ENCODE measurements at places on chromosomes 7 and 10.

GRCh38 chr7:45892407-45893035 lies 4.2 kb downstream of the IGFBP1 start:
- no peaks in the 10 kb centered on the region for H3K4me1 ChIP-seq
- no peak for DNase-seq
- peaks cover 12% of the 10 kb centered on the region for H3K27me3 ChIP-seq
- H3K27ac ChIP-seq, result no peak overlapping the region

DNA sequence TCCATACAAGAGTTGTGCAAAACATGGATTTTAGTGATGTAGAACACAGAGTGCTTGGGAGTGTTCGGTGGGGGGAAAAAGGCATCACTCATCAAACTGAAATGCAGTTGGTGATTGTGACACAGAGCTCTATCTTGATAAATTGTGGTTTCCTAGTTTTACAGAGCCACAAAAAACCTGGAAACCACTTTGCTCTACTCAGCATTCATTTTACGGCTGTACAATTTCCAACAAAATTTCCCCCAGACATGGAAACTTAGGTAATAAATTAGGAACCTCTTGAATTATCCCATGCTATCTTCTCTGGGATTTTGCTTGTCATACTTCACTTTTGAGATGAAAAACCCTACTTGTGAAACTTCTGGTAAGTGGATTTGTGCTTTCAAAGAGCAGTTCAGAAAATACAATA lies 614.9 kb upstream of the FZD8 start:
- H3K27me3 ChIP-seq, result no peaks in the 10 kb centered on the region
- H3K27ac ChIP-seq, result peak overlapping the region; percentile 91
- DNase-seq, result peak; percentile 55
- peaks cover 41% of the 10 kb centered on the region for H3K4me1 ChIP-seq
- H3K36me3 ChIP-seq, result peaks cover 2% of the 10 kb centered on the region

DNA sequence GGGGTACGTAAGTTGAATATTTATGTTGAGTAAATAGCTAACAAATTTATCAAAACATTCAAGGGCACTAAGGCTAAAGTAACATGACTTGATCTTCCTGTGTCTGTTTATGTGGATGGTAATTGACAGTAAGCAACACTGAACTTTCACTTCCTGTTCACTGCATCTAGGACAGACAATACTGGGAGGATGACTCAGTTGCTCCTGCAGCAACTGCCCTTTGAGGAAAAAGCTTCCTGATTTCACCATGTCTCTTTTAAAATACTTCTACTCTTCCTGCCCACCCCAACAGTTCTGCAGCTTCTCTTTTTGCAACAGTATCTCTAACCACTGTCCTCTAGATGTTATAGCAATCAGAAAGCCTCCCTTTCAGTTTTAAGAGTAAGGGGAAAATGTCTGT lies 76.6 kb upstream of the HGF start:
- DNase-seq, result peak; percentile 2
- peaks cover 39% of the 10 kb centered on the region for H3K27me3 ChIP-seq
- H3K27ac ChIP-seq, result no peak overlapping the region
- no peaks in the 10 kb centered on the region for H3K4me1 ChIP-seq
- H3K36me3 ChIP-seq, result no peaks in the 10 kb centered on the region
- no peak overlapping the region for H3K4me3 ChIP-seq

DNA sequence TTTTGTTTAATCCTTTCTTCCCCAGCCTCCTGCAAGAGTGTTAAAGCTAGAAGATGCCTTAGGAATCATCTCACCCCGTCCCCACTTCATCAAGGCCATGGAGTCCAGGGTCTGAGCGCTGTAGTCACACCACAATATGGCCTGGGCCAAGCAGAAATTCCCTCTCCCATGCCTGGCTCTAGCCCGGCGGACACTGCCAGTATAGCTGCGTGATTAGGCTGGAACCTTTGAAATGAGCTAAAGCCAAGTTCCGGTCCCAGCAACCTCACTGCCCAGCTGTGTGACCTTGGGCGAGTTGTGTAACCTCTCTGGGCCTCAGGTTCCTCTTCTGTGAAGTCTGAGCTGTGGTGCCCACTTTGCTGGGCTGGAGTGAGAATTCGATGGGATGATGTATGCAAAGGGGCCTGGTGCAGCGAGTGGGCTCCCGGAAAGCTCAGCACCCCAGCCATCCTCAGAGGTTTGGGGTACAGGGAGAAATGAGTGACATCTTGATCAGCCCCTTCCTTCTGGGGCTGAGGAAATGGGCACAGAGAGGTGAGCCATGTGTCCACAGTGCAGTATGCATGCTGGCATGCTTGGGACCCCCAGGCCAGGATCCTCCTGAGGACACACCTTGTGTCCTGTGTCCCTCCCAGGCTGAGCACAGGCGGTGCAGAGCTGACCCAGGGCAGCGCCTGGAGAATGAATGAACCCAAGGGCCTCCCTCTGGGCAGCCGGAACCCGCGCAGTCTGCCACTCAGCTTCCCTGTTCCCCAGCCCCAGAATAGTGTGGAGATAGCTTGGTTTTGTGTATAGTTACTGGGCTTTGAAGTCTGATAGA lies 118.6 kb downstream of the ZMIZ1 start:
- H3K4me1 ChIP-seq, result peaks cover 40% of the 10 kb centered on the region
- H3K36me3 ChIP-seq, result peaks cover 11% of the 10 kb centered on the region
- H3K27me3 ChIP-seq, result no peaks in the 10 kb centered on the region
- no peak overlapping the region for H3K27ac ChIP-seq
- no peak for DNase-seq

- peak overlapping the region; percentile 2 for H3K4me3 ChIP-seq
- DNase-seq, result no peak
- H3K36me3 ChIP-seq, result peaks cover 81% of the 10 kb centered on the region
These were observed 9.4 kb downstream of the HNRNPF start for GRCh38 chr10:43399320-43400310.

GRCh38 chr10:73950155-73950948 lies 39.4 kb downstream of the PLAU start:
- DNase-seq, result no peak
- no peak overlapping the region for H3K4me3 ChIP-seq
- no peaks in the 10 kb centered on the region for H3K4me1 ChIP-seq
- H3K27ac ChIP-seq, result no peak overlapping the region
- no peaks in the 10 kb centered on the region for H3K27me3 ChIP-seq
- peaks cover 6% of the 10 kb centered on the region for H3K36me3 ChIP-seq

GRCh38 chr10:16893664-16894063 lies 76.4 kb upstream of the RSU1 start:
- no peak overlapping the region for H3K27ac ChIP-seq
- H3K4me1 ChIP-seq, result peaks cover 12% of the 10 kb centered on the region
- H3K27me3 ChIP-seq, result no peaks in the 10 kb centered on the region
- DNase-seq, result peak; percentile 1
- no peak overlapping the region for H3K4me3 ChIP-seq

- H3K27ac ChIP-seq, result no peak overlapping the region
- H3K36me3 ChIP-seq, result no peaks in the 10 kb centered on the region
- peaks cover 47% of the 10 kb centered on the region for H3K27me3 ChIP-seq
These were observed 404.1 kb upstream of the MKI67 start for GRCh38 chr10:128530301-128530700.

- peaks cover 29% of the 10 kb centered on the region for H3K27me3 ChIP-seq
- no peak for DNase-seq
- no peak overlapping the region for H3K27ac ChIP-seq
- no peaks in the 10 kb centered on the region for H3K36me3 ChIP-seq
- H3K4me1 ChIP-seq, result no peaks in the 10 kb centered on the region
- H3K4me3 ChIP-seq, result no peak overlapping the region
These were observed 7.0 kb downstream of the CALHM3 start for GRCh38 chr10:103472005-103472404.

DNA sequence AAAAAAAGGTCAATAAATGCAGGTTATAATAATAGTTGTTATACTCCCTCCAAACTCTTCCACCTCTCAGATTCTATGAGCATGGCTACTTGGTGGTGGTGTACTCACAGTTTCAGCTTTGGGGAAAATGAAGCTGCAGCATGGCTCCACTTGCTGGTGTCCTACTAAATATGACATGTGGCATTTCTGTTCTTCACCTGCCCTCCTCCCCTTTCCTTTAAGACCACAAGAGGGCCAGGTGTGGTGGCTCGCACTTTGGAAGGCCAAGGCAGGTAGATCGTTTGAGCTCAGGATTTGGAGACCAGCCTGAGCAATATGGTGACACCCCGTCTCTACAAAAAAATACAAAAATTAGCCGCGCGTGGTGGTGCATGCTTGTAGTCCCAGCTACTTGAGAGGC lies 101.1 kb downstream of the SLC37A3 start:
- no peaks in the 10 kb centered on the region for H3K36me3 ChIP-seq
- H3K4me1 ChIP-seq, result no peaks in the 10 kb centered on the region
- no peak overlapping the region for H3K4me3 ChIP-seq
- no peak overlapping the region for H3K27ac ChIP-seq
- no peaks in the 10 kb centered on the region for H3K27me3 ChIP-seq

GRCh38 chr7:135269921-135270320 lies 36.3 kb downstream of the STRA8 start:
- no peaks in the 10 kb centered on the region for H3K4me1 ChIP-seq
- no peak for DNase-seq
- H3K36me3 ChIP-seq, result no peaks in the 10 kb centered on the region
- H3K4me3 ChIP-seq, result no peak overlapping the region
- no peak overlapping the region for H3K27ac ChIP-seq

DNA sequence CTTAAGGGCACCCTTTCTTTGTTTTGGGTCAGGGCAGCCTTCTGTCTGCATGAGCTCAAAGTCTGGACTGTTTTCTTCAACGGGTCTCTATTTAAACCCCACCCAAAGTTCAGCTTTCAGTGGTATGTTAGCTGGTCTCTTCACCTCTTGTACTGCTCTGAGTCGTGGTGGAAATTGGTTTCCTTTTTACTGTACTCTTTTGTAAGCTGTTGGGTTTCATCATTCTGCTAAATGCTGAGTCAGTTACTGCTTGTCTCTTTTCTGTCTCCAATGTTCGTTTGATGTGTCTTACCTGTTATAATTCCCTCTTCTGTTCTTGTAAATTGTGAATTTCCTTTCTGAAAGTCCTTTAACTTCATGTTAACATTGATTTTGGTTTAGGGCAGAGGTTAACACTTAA lies 64.1 kb upstream of the MALRD1 start:
- no peak overlapping the region for H3K27ac ChIP-seq
- peaks cover 3% of the 10 kb centered on the region for H3K36me3 ChIP-seq
- H3K4me1 ChIP-seq, result peaks cover 8% of the 10 kb centered on the region
- peak; percentile 40 for DNase-seq

DNA sequence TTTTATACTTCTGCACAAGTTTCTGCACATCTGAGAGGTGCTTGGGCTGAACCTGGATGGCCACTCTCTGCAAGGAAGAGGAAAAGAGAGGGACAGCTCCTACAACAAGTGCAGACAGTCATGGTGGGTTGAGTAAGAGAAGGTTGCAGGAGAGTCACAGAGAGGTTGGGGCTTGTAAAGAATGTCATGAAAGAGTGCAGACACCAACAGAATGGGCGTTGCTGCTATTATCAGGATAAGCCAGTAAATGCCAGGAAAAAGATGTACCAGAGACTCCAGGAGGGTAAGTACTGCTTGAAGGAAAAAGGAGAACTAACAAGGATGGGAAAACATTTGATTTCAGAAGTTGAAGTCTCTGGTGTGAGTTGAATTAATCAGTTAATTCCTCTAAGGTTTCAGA lies 77.8 kb upstream of the NRP1 start:
- peaks cover 20% of the 10 kb centered on the region for H3K4me1 ChIP-seq
- DNase-seq, result peak; percentile 0
- H3K27ac ChIP-seq, result peak overlapping the region; percentile 52
- no peaks in the 10 kb centered on the region for H3K27me3 ChIP-seq

- peak; percentile 67 for DNase-seq
- H3K27ac ChIP-seq, result peak overlapping the region; percentile 73
- H3K36me3 ChIP-seq, result peaks cover 6% of the 10 kb centered on the region
- peaks cover 31% of the 10 kb centered on the region for H3K4me1 ChIP-seq
These were observed 72.9 kb downstream of the AOAH start for GRCh38 chr7:36651404-36651803.

DNA sequence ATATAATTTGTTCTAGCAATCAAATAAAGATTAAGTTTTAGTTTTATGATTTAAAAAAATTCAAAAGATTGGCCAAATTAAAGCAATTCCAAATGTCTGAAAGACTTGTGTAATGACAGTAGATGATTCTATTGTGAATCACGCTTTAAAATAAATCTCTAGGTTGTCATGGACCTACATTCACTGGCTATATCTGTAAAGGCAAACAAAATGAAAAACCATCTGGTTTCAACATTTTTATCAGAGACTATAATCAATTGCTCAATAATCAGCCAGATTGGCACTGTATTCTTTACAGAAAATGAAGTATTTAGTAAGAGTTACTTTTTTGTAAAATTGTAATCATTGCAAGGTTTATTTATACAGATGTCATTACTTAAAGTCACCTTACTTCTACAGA lies 60.7 kb downstream of the DGKB start:
- peaks cover 33% of the 10 kb centered on the region for H3K27me3 ChIP-seq
- no peak overlapping the region for H3K4me3 ChIP-seq
- H3K4me1 ChIP-seq, result peaks cover 5% of the 10 kb centered on the region
- H3K27ac ChIP-seq, result no peak overlapping the region
- DNase-seq, result no peak

GRCh38 chr10:15043674-15044073 lies at the start of gene OLAH:
OLAH (plus strand) TSS chr10:15043943; CDS start chr10:15047289, 3,346 bp downstream.
- H3K4me3 ChIP-seq, result no peak within 1 kb of the TSS
- H3K27me3 ChIP-seq, result no peaks in the 10 kb centered on the region
- peaks cover 23% of the 10 kb centered on the region for H3K4me1 ChIP-seq
- H3K36me3 ChIP-seq, result no peaks in the 10 kb centered on the region
- DNase-seq, result peak; percentile 27

- no peaks in the 10 kb centered on the region for H3K4me1 ChIP-seq
- H3K36me3 ChIP-seq, result no peaks in the 10 kb centered on the region
- H3K4me3 ChIP-seq, result no peak overlapping the region
- DNase-seq, result no peak
These were observed 162.2 kb upstream of the CHST15 start for GRCh38 chr10:124255556-124255955.

DNA sequence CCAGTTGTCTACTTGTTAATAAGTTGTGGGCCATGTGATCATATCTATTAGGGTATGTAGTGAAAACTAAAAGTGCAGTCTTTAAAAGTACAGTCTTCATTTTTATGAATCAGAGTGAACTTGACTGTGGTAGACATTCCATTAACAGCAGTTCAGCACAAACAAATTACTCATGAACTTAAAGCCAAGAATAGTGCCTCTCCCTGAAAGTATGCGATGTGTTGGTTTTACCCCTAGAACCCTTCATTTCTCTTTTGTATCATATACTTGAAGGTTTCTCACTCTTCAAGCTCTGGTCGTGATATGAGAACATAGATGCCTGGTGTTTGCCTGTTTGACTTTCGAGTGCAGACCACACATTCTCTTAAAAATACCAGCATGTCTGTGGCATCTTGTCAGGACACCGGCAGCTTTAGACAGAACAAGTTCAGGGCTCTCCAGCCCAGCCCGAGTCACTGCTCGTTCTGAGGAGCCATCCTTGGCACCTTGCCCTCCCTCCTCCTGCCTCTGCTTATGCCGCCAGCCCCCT lies 159.3 kb downstream of the LCOR start:
- DNase-seq, result no peak
- H3K4me3 ChIP-seq, result no peak overlapping the region
- H3K36me3 ChIP-seq, result peaks cover 7% of the 10 kb centered on the region
- H3K27ac ChIP-seq, result no peak overlapping the region
- H3K4me1 ChIP-seq, result peaks cover 7% of the 10 kb centered on the region
